ENCODE measurements at places on chromosomes 12 and 14.
A peak's percentile ranks its signal among the peaks of the same experiment; 100 is the strongest.

- no peak for DNase-seq
These were observed 106.0 kb upstream of the RTL1 start for GRCh38 chr14:101009531-101009930.

DNA sequence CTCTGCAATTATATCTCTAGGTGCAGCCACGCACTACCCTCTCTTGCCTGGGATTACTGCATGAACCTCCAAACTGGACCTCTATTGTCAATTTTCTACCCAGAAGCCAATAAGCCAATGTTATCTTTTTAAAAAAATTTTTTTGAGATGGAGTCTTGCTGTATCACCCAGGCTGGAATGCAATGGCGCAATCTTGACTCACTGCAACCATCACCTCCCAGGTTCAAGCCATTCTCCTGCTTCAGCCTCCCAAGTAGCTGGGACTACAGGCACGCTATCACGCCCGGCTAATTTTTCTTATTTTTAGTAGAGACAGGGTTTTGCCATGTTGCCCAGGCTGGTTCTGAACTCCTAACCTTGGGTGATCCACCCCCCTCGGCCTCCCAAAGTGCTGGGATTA, 11.2 kb upstream of the PXN start:
- no peak for DNase-seq

DNA sequence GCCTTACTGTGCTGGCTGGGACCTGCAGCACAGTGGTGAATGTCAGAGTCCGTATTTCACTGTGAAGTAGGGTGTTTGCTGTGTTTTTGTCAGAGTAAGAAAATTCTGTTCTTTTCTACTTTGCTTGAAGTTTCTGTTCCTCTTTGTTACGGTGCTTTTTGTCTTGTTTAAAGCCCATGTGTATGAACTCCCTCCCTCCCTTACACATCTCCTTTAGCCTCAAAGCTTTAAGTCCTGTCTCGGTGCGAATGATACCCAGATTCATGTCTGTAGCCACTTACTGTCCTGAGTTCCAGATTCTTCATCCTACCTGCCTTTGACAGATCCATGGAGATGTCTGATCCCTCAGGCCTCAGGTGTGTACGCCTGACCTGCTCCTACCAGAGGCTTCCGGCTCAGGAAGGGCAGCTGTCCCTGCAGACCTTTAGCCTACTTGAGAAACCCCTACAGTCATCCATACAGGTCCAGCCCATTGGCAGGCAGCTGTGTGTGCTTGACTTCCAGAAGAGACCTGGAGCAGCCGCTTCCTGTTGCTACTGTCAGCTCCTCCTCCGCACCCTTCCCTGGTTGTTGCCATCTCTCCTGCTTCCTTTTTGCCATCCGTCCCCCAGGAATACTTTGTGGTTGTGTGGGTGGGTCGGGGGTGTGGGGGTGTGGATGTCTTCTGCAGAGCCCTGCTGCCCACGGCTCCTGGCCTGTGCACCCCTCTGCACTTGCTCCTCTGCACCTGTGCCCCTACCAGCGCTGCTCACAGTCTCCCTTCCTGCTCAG, 72.9 kb downstream of the DDX51 start:
- DNase-seq, result no peak

DNA sequence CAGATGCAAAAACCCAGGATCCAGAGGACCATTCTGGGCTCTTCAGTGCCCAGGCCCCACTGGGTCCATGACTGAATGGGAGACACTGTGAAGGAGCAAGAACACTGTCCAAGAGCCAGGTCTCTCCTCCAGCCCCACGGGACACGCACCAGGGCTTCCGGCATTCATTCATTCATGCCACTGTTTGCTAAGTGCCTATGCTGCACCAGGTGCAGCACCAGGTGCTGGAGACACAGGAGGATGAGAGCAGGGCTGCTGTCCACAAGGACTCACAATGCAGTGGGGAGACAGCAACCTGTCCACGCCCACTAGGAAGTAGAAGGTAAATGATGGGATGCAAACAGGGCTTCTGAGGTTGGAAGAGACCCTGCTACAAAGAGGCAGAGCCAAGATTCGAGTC, 20.4 kb downstream of the CLMN start:
- no peak for DNase-seq

GRCh38 chr12:12653922-12654321, 42.1 kb downstream of the GPR19 start:
- DNase-seq, result no peak

- no peak for DNase-seq
These were observed 159.3 kb downstream of the CAND1 start for GRCh38 chr12:67428431-67428830.

DNA sequence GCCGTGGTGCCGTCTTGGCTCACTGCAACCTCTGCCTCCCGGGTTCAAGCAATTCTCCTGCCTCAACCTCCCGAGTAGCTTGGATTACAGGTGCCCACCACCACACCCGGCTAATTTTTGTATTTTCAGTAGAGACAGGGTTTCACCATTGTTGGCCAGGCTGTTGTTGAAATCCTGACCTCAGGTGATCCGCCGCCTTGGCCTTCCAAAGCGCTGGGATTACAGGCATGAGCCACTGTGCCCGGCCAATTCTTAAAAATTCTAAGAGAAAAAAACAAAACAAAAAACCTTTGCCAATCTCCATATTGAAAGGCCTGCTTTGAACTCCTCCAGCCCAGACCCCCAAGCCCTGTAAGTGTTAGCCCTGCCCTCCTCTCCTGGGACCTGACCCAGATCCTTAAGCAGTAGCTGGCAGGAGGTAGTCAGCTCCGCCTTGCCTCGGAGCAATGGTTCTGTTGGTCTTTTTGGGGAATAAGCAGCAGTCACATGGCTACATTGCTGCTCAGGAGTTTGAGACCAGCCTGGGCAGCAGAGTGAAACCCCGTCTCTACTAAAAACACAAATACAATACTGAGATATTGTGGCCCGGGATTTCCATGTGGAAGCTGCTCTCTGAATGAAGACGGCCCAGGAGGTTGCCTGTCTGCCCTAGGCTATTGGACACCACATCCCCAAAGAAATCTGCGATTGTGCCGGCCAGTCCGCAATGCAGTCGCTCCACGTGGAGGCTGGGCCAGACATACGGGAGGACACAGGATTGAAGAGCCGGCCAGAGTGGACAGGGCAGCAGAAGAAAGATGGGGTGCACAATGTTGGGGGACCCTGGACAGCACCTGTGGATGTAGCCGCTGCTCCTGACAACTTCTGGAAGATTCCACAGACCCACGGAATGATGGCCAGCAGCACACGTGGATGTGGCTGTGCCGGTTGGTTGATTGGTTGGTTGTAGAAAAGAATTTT, 28.8 kb upstream of the BEGAIN start:
- DNase-seq, result no peak

DNA sequence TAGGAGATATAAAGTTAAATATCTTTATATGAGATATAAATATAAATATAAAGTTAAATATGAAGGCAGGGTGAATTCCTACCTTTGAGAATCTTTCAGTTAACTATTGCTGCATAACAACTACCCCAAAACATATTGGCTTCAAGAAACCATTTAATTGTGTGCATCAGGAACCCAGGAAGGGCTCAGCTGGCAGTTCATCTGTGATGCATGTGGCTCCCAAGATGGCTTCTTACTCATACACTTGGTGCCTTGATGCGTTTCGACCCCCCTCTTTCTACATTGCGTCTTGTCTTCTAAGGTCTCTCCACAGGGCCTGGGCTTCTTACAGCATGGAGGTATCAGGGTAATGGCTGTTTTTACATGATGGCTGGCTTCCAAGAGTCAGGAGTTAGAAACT, 253.9 kb upstream of the CRY1 start:
- DNase-seq, result no peak

GRCh38 chr12:76124456-76124855, 40.0 kb upstream of the NAP1L1 start:
- no peak for DNase-seq

GRCh38 chr12:128076188-128076587, 190.8 kb upstream of the TMEM132C start:
- DNase-seq, result peak; percentile 82

GRCh38 chr14:55120571-55121495, 8.2 kb upstream of the LGALS3 start:
- no peak for DNase-seq

GRCh38 chr12:58564721-58565120, 355.6 kb downstream of the LRIG3 start:
- no peak for DNase-seq

DNA sequence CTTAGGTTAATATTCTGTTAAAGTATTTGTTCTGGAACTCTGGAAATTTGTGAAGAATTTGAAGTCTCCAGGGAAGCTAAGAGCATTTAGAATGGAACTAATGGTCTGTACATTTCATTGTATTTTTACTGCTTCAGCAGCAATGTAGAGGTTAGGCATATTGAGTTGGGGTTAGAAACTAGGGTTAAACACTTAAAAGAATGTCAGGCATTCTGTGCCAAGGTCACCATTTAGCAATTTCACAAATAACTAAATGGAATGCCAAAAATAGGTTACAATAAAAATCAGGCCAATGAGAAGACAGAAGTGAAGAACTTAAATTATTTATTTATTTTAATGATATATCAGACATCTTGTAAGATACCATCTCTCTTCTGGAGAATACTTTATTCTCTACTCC, 210.8 kb downstream of the C12orf50 start:
- no peak for DNase-seq

GRCh38 chr14:71262441-71262840, 355.2 kb downstream of the PCNX1 start:
- no peak for DNase-seq

GRCh38 chr12:120994059-120994458, 15.7 kb downstream of the HNF1A start:
- no peak for DNase-seq

GRCh38 chr14:23632461-23633159, 3.6 kb upstream of the DHRS2 start:
- no peak for DNase-seq

DNA sequence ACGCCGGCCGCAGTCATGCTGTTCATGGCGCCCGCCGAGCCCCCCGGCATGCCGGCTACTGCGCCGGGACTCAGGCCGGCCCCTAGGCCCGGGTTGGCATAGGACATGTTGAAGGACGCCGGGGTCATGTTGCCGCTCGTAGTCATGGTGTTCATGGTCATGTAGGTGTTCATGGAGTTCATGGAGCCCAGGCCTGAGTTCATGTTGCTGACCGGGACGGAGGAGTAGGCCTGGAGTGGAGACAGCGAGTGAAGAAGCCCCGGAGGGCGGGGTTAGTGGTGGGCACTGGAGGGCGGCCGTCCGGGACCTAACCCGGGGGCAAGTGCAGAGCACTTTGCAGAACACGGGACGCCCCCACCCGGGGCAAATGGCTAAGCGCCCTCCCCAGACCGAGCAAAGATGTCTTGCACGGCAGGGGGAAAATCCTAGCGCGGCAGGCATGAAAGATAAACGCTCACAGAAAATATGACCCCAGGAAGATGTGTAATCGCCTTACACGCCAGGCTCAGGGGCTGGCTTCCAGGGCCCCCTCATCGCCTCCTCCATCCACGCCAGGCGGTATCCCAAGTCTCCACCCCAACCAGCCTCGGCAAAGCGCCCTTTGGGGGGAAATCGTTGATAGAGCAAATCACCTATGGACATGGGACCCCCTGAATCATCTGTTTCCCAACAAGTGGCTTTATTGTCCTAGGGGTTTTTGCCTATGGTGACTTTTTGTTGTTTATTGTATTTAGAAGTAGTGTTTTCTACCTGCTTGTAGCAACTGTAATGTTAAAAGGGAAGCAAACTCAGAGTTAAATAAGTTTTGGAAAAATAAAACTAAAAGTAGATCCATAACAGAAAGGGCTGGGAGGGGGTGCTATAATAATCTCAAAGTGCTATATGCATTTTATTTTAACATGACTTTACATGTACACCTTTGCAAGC, 2.3 kb downstream of the FOXA1 start:
- DNase-seq, result no peak

DNA sequence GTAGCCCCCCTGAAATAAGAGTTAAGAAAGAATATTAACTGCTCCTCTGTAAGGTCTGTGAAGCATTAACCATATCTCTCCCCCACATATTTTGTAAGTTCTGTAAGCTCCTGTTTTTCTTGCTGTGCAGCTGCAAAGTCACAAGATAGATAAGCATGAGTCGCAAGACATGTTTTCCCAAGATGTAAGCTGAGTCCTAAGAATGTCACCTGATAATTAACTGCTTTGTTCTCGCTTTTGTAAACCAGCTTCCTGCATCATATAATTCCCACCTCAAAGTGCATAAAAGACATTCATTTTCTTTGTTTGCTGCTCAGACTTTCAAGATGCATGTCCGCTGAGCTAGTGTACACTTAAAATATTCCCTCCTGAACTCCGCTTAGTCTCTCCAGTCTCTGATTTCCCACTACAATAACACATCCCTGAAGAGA, 27.0 kb upstream of the PHC1 start:
- no peak for DNase-seq

DNA sequence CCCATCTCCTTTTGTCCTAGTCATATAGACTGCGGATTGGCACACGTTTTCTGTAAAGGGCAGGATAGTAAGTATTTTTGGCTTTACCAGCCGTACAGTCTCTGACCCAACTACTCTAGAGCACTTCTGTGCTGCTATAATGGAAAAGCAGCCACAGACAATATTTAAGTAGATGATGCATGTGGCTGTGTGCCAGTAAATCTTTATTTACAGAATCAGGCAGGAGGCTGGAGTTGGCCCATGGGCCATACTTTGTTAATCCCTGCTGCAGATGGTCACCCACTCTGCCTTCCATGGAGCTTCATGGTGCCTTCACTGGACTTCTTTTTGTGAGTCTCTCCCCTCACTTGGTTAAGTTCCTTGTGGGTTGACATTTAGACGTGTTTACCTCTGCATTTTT, 584.5 kb upstream of the TBX3 start:
- no peak for DNase-seq

GRCh38 chr14:103319422-103319821, 14.6 kb upstream of the EIF5 start:
- DNase-seq, result no peak

DNA sequence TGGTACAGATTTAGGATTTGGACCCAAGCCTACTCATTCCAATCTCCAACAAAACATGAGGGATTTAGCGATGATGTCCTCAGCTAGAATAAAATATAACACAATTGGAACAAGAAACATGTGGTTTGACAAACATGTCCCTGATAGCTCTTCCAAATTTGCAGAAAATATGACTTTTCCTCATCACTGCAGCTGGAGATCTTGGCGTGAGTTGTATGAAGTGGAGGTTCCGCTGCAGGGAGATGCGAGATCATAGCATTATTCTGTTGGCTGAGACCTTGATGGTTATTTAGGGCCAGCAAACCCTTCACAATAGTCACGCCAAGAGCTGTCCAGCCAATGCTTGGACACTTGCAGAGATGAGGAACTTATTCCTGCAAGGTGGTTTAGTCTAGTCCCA, 413.4 kb upstream of the TBX3 start:
- DNase-seq, result no peak

- no peak for DNase-seq
These were observed 8.7 kb downstream of the ASPG start for GRCh38 chr14:104094056-104094708.

Measured in H4 (cell line).